ENCODE measurements at places on chromosomes 7 and 10.
A peak's percentile ranks its signal among the peaks of the same experiment; 100 is the strongest.

- DNase-seq = no peak
Observed at GRCh38 chr7:134359787-134360432, 43.2 kb upstream of the SLC35B4 start.

DNA sequence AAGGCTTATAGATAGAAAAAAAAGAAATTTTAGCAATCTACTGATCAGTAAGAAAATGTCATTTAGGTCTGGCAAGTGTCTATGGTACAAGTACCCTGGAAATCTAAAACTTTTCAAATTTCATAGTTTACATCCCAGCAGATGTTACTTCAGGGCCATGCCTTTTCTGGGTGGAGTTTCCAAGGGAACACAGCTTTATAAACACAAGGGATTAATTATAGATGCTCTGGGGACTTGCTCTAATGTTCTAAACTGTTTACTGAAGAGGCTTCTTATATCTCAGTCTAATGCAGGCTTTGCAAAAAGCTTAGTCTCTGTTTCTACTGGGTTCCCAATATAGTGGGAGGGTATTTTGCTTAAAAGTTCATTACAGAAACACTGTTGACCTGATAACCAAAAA, 3.1 kb downstream of the CD36 start:
- DNase-seq = no peak

DNA sequence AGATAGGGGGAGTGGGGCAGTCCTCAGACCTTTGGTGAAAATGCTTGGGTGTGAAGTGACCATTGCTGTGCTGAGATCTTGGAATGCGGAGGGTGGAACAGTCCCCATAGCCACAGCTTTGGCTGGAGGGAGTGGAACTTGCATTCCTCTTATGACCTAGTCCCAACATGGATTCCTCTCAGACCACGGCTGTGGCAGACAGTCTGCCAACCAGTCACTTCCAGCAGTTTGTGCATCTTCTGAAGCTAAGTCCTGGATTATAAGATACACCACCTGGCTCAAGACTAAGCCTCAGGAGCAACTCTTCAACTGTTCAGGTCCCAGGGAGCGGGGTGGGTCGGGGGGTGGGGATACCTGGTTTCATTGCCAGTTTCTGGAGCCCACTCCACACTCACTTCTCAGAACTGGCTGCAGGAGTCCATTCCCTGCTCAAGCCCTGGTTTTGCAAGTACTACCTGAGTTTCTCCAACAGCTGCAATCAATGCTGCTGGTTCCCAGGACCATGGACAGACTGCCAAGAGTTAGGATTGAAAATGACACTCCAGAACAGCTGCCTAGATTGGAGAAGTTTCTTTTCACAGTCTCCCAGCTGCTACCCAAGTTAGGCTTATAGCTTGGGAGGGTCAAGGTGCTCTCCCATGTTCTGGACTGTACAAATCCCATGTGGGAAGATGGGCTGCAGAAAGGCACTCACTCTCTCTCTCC, 29.1 kb upstream of the DGKB start:
- DNase-seq = no peak

GRCh38 chr10:109947111-109947920, 24.0 kb upstream of the XPNPEP1 start:
- no peak for DNase-seq

- DNase-seq = peak; percentile 45
Observed at GRCh38 chr10:72248468-72249151, 25.1 kb upstream of the DDIT4 start.

- peak; percentile 78 for DNase-seq
Observed at GRCh38 chr10:86400705-86401587, 34.4 kb upstream of the GRID1 start.

DNA sequence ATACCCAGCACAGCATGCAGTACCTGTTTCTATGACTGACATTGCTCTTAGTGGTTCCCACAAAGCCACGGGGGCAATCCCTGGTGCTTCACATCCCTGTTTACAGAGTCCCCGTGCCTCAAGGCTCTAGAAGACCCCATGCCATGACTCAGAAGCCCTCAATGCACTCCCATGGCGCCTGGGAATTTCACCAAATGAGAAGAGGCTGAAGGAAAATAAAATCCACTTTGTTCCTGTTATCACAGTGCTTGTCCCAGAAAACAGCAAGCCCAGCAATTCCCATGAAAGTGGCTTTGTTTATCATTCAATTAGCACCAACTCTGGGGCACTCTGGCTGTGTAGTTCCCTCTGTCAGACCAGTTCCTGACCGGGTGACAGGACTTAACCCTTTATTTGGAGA, 268.3 kb downstream of the TNS3 start:
- DNase-seq = no peak

- DNase-seq = no peak
Observed at GRCh38 chr7:131878777-131879176, 322.3 kb upstream of the PODXL start.

- no peak for DNase-seq
Observed at GRCh38 chr10:104498347-104499081, 142.6 kb upstream of the SORCS3 start.

DNA sequence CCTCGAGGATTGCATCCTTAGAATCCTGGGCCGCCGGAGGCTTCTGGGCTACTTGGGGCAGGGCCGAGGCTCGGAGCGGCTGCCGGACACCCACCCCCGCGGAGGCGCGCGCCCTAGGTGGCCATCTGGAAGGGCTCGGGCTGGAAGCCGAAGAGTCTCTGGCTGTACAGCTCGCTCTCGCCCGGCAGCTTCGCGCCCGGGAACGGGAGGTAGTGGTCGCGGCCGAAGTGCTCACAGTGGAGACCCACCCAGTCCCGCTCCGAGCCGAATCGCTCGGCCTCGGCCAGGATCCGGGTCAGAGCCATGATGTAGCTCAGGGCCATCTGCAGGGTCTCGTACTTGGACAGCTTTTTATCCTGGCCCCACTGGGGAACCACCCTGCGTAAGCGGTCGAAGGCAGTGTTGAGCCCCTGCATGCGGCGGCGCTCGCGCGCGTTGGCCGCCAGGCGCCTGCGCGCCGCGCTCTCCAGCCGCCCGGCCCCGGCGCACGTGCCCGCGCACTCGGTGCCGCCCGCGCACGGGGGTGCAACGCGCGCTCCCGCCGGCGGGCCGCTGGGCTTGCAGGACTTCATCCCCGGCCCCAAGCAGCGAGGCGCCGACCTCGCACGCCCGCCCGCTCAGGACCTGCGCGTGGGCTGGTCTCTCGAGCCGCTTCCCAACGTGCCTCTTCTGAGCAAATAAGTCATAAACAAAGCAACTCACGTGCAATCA, 652 bp downstream of the ATOH7 start:
- DNase-seq = peak; percentile 95

GRCh38 chr10:44292390-44293002, 92.4 kb downstream of the CXCL12 start:
- peak; percentile 83 for DNase-seq

GRCh38 chr10:14185316-14186045, 145.2 kb downstream of the FRMD4A start:
- no peak for DNase-seq

DNA sequence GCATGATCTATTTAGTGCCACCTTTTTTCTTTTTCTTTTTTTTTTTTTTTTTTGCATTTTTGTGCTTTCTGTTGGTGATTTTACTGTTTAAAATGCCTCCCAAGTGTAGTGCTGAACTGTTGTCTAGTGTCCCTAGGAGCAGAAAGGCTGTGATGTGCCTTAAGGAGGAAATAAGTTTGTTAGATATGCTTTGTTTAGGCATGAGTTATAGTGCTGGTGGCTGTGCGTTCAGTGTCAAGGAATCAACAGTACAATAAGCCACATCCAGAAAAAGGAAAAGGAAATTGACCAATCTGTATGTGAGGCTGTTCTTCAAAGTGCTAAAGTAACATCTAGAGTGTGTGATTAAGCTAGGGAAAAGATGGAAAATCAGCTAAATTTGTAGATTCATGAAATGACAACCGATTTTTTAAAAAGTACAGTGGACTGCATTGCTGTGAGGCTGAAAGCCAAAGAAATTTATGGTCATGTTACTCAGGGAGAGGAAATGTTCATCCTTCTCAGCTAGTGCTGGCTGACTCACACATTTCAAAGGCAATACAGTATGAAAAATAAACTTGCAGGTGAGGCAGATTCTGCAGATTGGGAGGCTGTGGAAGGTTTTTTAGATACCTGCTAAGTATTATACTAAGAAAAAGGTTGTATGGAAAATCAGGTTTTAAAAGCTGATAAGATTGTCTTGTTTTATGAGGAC, 122.7 kb upstream of the ADCY1 start:
- DNase-seq = no peak

DNA sequence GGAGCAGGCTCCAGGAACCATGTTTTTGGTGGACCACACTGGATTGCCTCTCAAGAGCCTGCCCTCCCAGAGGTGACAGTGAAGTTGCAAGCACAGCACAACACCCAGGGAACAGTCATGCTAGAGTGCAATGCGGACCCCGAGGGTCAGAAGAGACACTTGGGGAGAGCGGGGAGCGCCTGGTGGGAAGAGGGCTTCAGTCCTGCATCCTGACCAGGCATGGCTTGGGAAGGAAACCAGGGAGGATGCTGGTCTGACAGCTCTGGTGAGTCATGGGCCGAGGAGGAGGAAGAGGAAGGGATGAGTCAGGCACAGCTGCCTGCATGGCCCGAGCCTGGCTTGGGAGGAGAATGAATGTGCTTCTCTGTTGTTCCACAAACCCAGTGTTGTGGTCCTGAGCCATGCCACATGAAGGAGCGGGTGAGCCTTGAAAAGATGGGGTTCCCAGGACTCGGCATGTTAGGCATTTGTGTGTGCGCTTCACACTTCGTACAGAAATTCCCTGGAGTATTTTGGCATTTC, 29.5 kb upstream of the ANKRD2 start:
- no peak for DNase-seq

DNA sequence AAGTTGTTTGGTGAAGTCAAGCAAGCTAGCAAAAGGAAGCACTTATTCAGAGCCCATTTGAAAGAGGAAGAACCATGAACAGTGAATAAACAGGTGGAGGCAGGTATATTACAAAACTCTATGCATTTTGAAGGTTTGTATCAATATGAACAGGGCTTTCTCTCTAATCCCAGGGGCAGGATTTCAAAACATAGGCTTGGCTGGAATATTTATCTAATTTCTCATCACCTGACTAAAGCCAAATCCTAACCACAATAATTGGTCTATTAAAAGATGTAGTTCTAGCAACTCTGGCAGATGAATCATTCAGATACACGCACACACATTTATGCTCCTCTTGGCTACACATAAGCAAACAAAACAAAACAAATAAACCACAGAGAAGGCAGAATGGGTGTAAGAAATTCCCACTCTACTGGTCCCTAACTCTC, 554.4 kb downstream of the INHBA start:
- DNase-seq = no peak

GRCh38 chr7:114740095-114740494, 181.8 kb upstream of the MDFIC start:
- DNase-seq = no peak

DNA sequence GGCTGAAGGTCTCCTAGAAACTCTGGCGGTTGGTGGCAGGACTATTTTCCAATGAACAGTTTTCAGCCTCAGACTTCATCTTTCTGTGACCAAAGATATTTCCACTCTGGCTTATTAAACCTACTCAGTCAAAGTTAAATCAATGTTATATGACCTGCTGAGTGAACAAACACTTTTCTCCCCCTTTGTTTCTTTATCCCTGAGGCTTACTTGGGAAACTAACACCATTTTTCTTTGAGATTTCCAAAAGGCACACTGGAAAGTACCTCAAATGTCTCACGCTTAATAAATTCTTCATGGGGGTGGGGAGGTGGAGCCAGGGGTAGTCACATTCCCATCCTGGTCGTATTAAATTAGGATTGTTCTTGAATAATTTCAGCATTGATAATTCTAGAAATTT, 1.8 kb downstream of the TMEM26 start:
- DNase-seq = no peak

DNA sequence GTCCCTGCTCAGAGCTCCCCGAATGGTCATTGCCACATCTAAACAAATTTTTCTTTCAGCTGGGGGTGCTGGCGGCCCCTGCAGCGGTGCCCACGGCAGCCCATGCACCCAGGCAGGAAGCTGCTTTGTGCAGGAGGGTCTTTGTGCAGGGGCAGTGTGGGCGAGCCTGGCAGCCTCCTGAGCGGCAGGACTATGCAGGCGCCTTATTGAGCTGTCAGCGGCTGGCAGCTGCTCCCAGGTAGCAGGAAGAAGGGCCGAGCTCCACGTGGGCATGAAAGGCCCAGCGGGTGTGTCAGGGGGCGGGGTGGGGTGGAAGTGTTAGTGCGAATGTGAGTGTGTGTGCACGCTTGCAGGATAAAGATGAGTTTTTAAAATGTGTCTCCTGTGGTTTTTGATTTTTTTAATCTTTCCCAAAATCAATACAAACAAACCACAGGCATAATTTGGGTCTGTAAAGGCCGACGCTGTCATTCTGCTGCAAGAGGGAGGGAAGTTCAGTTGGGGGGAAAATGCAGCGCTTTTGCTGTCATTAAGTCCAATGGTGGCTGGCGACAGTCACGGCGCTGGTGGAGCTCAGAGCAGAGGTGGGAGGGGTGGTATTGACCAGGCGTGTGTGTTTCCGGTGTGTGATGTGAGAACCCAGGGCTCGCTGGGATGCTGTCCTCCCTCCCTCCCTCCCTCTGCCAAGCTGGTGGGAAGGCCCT, 83.9 kb downstream of the LHPP start:
- no peak for DNase-seq

DNA sequence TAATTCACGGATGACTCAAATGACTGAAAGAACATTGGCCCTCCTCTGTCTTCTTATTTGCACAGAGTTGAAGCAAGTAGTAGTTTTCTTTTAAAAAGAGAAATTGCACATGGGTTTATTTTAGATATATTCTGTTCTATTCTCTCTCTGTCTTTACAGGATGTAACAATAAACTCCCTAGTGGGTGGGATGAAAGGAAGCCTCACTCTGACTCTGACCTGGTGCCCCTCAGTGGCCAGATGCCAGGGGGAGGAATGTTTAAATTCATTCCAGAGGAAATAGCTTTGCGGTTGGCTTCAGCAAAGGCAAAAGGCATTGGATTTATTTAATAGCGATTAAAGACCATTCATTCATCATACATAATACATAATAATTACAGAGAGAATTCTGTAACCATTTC, 156.4 kb upstream of the MTPN start:
- DNase-seq = no peak

DNA sequence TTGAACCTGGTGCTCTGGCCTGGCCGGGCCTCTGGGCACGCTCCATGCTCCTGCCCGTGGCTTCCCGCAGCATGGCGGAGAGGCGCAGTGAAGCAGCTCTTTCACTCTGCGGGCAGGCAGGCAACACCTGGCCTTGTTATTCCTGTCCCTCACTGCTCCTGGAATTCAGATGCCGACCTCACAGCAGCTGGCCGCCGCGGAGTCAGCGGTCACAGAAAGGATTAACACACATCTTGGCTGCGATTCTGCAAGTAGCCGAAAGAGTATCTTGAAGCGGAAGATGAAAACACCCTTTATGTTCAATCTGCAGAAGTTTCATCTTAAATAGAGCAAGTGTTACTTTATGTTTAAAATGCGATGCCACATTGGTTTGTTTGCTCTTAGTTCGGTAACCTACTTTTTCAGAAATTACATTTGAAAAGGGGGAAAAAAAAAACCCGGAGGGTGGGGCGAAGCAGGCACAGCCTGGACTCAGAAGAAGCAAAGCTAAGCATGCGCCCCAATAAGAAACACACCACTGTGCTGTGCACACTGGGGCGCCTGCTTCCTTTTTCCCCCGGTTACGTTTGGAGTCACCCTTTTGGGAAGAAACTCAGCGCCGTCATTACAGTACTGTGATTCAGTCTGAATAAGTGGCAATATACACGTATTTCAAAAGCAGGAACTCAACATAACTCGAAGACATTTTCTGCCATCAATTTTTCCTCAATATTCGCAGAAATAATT, 42.3 kb downstream of the BRI3 start:
- DNase-seq = peak; percentile 54

Data from retina (tissue), 1 donor.